Skeletal muscle tissue (tissue), 5 donors: ENCODE measurements at places on chromosomes 6 and 20. TPM values are rescaled to one million over a fixed set of nuclear protein-coding genes. Genes with fewer than 3 reads are reported as not detected.

TBCC gene
- total RNA-seq: 57.9 TPM

MCHR2 gene
- not detected for total RNA-seq

HLA-DQB1 gene
- total RNA-seq: 7.8 TPM

EPPIN gene
- total RNA-seq: not detected

DSP gene
- 3.1 TPM for total RNA-seq

LRRC73 gene
- total RNA-seq: 0.52 TPM

TFAP2C gene
- total RNA-seq: not detected

HLA-DPB1 gene
- 9.9 TPM for total RNA-seq

ZNF341 gene
- 1.0 TPM for total RNA-seq

SRC gene
- total RNA-seq: 7.8 TPM

HSPA12B gene
- 14.6 TPM for total RNA-seq

CASS4 gene
- total RNA-seq: 3.7 TPM

RFX6 gene
- total RNA-seq: not detected

PACSIN1 gene
- under 0.01 TPM for total RNA-seq

BACH2 gene
- total RNA-seq: 3.7 TPM

RAET1G gene
- not detected for total RNA-seq

SMIM13 gene
- 7.8 TPM for total RNA-seq

ABHD16B gene
- not detected for total RNA-seq

SLC2A10 gene
- 24.0 TPM for total RNA-seq

ZNF76 gene
- total RNA-seq: 16.7 TPM

DBNDD2 gene
- 3.7 TPM for total RNA-seq

SLC32A1 gene
- total RNA-seq: not detected

CST1 gene
- not detected for total RNA-seq

RAB44 gene
- total RNA-seq: not detected

BCLAF1 gene
- total RNA-seq: 87.2 TPM

PDYN gene
- total RNA-seq: not detected

MYBL2 gene
- 3.1 TPM for total RNA-seq

SPATS1 gene
- total RNA-seq: not detected

SLC13A3 gene
- total RNA-seq: 2.6 TPM

CST4 gene
- total RNA-seq: not detected

STMND1 gene
- total RNA-seq: not detected

CST5 gene
- total RNA-seq: not detected

GPSM3 gene
- total RNA-seq: 1.6 TPM

ENTPD6 gene
- total RNA-seq: 17.7 TPM

JPH2 gene
- total RNA-seq: 85.1 TPM

SUPT3H gene
- 9.9 TPM for total RNA-seq

GSTA1 gene
- total RNA-seq: not detected

FILIP1 gene
- total RNA-seq: 19.3 TPM

CLPSL1 gene
- not detected for total RNA-seq

SLC52A3 gene
- not detected for total RNA-seq

TGM2 gene
- total RNA-seq: 7.3 TPM

KIF6 gene
- total RNA-seq: 1.0 TPM

ASCC3 gene
- total RNA-seq: 21.4 TPM

DNAH8 gene
- total RNA-seq: 14.6 TPM

PRDM13 gene
- not detected for total RNA-seq
